ENCODE measurements at places on chromosomes 12 and 14. TPM values are rescaled to one million over a fixed set of nuclear protein-coding genes. Genes with fewer than 3 reads are reported as not detected.

The IL31 gene
- total RNA-seq = not detected

The RNASE2 gene
- 6.1 TPM for total RNA-seq

The SLC41A2 gene
- 17.2 TPM for total RNA-seq

The RPL10L gene
- not detected for total RNA-seq

The PRPF40B gene
- total RNA-seq = 10.4 TPM

The DCN gene
- total RNA-seq = 1,233 TPM

The IAPP gene
- not detected for total RNA-seq

The PSME1 gene
- 59.7 TPM for total RNA-seq

The INSM2 gene
- total RNA-seq = not detected

The CDCA3 gene
- total RNA-seq = 8.1 TPM

The KRT71 gene
- 454 TPM for total RNA-seq

The EFS gene
- 24.1 TPM for total RNA-seq

The KCNK13 gene
- total RNA-seq = 0.39 TPM

The SDR9C7 gene
- total RNA-seq = 7.1 TPM

The SLC5A8 gene
- total RNA-seq = 1.7 TPM

The DPY19L2 gene
- 24.9 TPM for total RNA-seq

The KLHDC1 gene
- 10.1 TPM for total RNA-seq

The SLC17A8 gene
- not detected for total RNA-seq

The LPAR5 gene
- 1.7 TPM for total RNA-seq

The LRP1-AS gene
- not detected for total RNA-seq

The LMNTD1 gene
- total RNA-seq = 1.2 TPM

The SPTSSA gene
- 21.4 TPM for total RNA-seq

The TAS2R7 gene
- not detected for total RNA-seq

The TMEM132C gene
- 11.7 TPM for total RNA-seq

All from skin of body (tissue), 3 donors.